ENCODE measurements at places on chromosomes 16 and 17. TPM values are rescaled to one million over a fixed set of nuclear protein-coding genes. Genes with fewer than 3 reads are reported as not detected.
A peak's percentile ranks its signal among the peaks of the same experiment; 100 is the strongest.

DNA sequence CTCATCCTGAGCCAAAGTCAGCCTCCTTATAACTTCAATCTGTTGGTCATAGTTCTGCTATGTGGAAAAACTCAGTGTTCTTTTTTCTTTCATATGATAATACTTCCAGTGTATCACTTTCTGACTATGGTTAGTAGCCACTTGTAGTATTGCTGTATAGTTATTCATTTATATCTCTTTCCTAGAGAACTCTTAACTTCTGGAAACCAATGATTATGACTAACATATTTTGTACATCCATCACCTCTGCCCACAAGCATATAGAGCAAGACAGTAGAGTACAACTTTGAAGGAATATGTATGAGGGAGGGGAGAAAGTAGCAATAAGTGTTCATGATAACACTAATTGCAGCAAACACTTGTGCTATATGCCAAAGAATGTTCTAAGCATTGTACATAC lies 38.6 kb downstream of the COX10 start:
- no peak for ATAC-seq

UTP18 gene
- 27.4 TPM for total RNA-seq

- peak; percentile 80 for ATAC-seq
Measured at GRCh38 chr16:87160701-87161337, 156.4 kb downstream of the C16orf95 start.

CLEC16A gene
- total RNA-seq = 17.7 TPM

DNA sequence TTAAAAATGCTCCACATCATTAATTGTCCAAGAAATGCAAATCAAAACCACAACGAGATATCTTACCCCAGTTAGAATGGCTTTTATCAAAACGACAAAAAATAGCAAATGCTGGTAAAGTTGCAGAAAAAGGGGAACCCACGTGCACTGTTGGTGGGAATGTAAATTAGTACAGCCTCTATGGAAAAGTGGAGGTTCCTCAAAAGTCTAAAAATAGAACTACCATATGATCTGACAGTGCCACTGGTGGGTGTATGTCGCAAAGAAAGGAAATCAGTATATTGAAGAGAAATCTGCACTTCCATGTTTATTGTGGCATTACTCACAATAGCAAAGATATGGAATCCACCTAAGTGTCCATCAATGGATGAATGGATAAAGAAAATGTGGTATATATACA lies 38.2 kb upstream of the ZFHX3 start:
- no peak for ATAC-seq

DNA sequence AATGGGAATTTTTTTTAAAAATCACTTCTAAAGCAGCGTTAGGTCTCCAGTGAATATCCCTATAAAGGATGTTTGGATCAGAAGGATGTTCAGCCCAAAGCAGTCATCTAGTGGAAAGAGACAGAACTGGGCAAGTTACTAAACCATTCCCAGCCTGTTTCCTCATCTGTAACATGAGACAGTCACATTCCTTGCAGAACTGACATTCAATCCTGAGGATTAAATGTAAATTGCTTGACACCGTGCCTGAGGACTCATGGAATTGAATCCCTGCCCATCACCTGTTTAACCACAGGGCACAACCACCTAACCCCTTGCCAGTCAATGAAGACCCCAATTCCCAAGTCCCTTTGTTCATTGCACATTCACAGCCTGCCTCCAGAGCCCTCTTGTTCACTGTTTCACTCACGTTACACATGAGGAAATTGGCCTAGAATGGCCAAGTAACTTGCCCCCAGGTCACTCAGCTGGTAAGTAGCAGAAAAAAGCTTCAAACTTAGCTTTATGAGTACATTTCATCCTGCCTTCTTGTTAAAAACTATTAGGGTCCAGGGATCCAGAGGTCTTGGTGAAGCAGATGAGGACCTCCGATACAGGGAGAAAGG lies 1.4 kb downstream of the CMTM2 start:
- ATAC-seq = peak; percentile 39

CD300H gene
- total RNA-seq = not detected

GRCh38 chr17:3549610-3550162 lies 7.9 kb downstream of the TRPV3 start:
- ATAC-seq = no peak

PPY gene
- not detected for total RNA-seq

KREMEN2 gene
- total RNA-seq = 1.3 TPM

- ATAC-seq = no peak
Measured at GRCh38 chr16:88334778-88335720, 47.7 kb upstream of the ZNF469 start.

NME4 gene
- total RNA-seq = 25.3 TPM

DNA sequence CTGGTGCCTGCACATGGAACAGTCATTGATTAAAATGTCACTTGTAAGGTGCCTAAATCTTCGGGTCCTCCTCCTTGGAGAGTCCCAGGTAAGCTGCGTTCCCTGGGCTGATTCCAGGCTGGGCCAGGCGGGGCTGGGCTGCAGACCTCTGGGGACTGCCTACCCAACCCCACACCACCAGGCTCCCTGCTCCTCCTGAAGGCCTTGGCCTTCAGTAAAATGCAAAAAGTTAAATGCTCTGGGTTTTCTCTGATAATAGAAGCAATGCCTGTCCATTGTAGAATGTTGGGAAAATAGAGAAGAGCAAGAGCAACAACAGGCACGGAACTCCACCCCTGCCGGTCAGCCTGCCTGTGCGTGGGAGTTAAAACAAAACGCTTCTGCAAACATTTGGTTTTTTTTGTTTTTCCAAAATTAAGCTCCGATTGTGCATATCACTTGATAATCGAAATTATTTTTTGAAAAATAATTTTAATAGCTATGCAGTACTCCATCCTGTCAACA lies 363.9 kb downstream of the SEC14L1 start:
- no peak for ATAC-seq

- ATAC-seq = no peak
Measured at GRCh38 chr17:74798239-74798707, 22.1 kb upstream of the NAT9 start.

- no peak for ATAC-seq
Measured at GRCh38 chr16:81646561-81646960, 132.5 kb upstream of the PLCG2 start.
